ENCODE measurements at places on chromosomes 12 and 14. TPM values are rescaled to one million over a fixed set of nuclear protein-coding genes. Genes with fewer than 3 reads are reported as not detected.

- DNase-seq: no peak
Measured at GRCh38 chr12:105929192-105929591, 209.6 kb downstream of the NUAK1 start.

LRRK2 gene
- total RNA-seq: 8.4 TPM

DNA sequence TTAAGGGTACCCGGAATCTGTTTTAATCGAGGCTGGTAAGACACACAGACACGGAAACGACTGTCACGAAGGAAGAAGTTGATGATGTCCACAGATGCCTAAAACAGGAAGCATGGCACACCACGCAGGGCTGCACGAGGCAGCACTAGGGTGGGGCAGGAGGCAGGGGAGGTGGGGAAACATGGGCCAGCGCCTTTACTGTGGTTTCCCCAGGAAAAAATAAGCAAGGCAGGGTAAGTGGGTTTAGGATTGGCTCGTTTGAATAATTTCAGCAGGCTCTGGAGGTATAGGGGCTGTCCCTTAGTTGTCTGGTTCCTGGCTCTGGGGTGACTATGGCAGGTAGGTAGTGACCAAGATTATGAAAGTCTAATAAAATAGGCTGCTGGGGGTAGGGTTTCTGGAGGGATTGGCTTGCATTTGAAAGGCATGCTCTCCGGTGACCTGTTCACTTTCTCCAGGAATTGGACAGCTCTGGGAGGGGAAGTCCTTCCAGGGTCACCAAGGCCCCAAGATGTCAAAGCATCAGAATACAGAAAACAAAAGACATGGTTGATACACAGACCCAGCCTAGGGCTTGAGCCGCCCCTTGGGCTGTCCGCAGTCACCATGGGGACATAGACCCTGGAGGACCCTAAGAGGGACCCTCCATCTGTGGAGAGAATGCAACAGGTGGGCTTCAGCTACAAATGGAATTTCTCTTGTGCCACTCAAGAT, 35.3 kb downstream of the MAP1LC3B2 start:
- no peak for DNase-seq

DNA sequence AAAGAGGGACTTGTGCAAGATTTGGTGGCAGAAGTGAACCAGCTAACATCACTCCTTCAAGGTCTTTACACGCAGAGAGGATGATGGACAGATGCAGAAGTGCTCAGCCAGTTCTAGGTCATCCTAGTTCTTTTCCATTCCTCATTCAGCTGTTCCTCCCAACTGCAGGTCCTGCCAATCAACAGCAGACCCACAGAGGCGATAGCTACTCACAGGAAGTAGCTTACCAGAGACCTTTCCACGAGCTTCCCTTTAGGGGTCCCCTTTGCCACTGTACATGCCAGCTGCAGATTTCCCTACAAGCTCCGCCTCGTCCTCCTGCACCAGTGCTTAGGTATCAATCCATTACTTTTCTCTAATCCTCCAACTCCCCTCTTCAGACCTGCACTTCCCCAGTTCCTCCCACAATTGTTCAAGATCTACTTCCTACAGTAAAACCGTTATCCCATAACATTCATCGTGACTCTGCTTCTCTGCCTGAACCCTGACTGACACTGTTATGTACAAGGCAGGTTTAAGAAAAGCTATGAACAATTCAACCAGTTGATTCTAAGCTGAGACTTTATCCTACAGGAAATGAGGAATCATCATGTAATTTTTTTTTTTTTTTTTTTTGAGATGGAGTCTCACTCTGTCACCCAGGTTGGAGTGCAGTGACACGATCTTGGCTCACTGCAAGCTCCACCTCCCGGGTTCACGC, 22.5 kb downstream of the RECQL start:
- DNase-seq: no peak

DNA sequence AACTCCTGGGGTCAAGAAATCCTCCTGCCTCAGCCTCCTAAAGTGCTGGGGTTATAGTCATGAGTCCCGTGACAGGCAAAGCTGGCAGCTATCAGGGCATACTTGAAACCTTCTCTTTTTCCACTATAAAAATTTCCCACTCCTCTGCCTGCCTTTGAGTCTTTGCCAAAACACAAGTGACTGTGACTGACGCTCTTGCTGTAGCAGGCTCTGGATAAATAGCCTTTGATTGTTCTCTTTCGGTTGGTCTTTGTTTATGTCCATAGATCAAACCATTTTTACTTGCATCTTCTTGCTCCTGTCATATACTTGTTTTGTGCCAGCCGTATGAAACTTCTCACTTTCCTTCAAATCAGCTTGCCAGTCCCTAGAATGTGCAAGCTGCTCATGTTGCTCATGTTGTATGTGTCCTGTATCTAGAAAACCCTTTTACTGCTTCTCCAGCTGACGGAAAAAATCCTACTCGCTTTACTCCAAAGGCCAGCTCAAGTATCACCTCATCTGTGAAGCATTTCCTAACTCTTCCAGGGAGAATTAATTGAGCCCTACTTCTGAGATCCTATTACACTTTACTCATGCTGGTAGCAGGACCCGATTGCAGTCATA, 73.1 kb downstream of the RESF1 start:
- no peak for DNase-seq

- DNase-seq: no peak
Measured at GRCh38 chr12:41108032-41108431, 80.1 kb upstream of the PDZRN4 start.

RAD51B gene
- 6.7 TPM for total RNA-seq

- no peak for DNase-seq
Measured at GRCh38 chr12:71125949-71126348, 31.9 kb downstream of the TSPAN8 start.

RPL36AL gene
- 81.3 TPM for total RNA-seq

DNA sequence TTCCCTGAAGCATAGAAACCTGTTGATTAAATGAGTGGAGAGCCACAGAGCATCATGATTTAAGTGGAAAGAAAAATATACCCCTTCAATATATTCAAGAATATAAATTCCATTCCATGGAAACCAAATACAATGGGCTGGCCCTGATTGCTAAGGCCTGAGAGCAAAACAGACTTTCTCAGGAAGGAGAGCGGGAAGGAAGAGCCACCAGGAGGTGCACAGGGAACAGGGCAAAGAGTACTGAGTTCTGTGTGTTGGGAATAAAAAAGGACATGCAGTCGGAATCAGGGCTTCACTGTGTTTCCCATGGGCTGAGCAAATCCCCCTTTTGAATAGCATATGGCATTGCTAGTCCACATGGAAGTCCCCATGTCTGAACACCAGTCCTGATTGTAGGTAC, 69.7 kb upstream of the PLEKHG3 start:
- DNase-seq: no peak

- DNase-seq: no peak
Measured at GRCh38 chr14:95994593-95994928, 44.6 kb upstream of the C14orf132 start.
